Activated CD4-positive, alpha-beta T cell treated with anti-CD3 and anti-CD28 coated beads for 1 hour (primary cell): ENCODE measurements at places on chromosomes 3 and 15.

DNA sequence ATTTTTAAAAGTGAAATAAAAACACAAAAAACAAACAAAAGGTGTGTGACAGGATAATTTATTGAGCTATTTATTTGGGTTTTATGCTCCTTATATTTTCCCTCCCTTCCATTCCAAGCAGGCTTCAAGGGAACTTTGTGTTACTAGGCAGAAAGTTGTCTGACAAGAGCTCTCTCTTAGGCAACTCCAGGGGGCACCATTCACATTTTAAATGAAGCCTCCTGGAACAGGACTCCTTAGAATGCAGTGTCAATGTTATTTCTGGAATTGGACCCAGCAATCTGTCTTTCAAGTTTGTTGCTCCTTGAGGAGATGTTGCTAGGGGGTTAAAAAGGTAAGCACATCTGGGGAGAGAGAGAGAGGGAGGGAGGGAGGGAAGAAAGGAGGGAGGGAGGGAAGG lies 5.4 kb upstream of the RFX7 start:
- no peak for DNase-seq

DNA sequence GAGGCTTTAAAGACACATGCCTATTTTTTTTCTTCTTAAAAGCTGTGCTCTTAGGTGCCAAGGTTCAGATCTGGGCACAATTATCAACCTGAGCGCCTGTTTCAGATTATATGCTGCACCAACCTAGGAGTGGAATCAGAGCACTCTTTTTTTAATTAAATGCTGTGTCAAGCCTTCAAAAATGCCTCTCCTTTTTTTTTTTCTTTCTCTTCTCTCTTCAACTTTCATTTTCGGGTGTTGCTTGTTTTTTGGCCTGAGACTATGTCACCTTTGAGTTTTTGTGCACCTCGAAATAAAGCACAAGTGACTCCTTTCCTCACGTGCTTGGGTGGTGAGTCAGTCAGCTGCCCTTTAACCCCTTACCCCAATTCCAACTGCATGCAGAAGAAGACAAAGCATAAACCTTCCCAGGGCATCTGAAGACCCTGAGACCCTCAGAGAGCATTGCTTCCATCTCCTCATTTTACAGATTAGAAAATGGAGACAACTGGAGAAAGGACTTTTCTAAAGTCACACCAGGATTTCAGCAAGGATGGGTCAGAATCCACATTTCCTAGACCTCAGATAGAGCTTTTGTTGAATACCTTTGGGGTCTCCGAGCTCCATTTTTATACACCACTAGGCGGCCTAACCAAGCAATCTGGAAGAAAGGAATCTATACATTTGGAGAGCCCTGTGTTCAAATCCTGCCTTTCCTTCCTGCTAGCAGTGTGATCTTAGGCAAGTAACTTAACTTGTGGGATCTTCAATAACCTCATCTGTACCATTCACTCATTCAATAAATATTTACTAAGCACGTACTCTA lies 631 bp upstream of the PRICKLE2 start:
- no peak for DNase-seq

DNA sequence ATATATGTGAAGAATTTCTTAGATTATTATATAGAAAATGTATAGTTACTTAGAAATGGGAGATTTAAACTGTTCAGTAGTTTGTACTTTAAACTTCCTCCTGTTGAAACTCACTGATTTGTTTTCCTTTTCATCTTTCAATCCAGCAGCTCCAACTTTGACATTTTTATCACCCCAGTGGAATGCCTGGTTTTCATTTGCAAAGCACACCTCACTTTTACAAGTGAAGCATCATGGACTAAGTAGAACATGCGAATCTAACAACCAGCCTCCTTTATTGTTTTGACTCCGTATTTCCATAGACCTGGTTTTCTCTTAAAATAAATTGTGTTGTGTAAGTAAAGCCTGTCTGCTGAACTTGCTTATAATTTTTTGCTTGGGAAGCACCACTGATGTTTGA lies 97.8 kb upstream of the ROBO2 start:
- DNase-seq: no peak

GRCh38 chr3:72384602-72385001 lies 463.6 kb downstream of the SHQ1 start:
- no peak for DNase-seq

DNA sequence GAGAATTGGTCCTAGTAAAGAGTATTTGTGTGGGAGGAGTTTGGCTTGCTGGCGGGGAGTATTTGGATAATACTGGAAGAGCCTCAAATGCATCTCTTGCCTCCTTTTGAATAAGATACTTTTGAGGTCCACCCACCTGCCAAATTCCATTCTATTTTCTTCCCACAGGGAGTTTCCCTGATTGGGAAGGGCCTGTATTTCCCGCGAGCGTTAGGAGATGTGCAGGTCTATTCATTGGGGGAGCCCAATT lies 406 bp upstream of the RASA2 start:
- no peak for DNase-seq

DNA sequence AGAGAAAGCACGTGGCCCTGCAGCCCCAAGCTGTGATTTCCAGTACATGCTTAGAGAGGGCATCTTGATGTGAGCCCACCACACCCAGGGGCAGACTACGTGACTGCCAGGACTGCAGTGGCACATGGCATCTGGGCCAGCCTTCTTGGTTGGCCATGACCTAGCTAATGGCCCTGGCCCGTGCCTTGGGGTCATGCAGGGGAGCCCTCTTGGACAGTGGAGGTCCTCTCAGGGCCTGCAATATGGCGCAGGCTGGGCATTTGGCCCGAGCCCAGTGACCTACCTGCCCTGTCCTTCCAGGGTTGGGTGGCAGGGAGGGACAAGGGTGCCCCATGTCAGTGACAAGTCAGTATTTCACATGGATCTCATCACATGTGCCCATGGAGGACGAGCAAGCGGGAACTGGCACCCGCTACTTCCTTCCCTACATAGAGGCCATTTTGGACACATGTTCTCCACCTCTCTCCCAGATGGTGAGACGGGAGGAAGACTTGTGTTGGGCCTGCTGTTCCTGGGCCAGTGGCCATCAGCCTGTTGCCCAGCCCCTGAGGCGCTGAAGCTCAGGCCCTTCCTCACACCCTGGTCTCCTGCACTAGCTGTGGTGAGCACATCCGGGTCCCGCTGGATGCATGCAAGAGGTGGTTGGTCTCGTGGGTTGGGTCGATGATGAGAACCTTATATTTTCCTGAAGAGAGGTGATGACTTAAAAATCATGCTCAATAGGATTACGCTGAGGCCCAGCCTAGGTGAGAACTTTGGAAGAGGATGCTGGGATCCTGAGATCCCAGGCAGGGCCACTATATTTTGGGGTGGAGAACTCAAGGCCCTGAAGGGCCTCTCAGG lies 195.6 kb downstream of the UBE3A start:
- no peak for DNase-seq
